ENCODE measurements at places on chromosomes 7 and 10. TPM values are rescaled to one million over a fixed set of nuclear protein-coding genes. Genes with fewer than 3 reads are reported as not detected.

Gene COL1A2
- 69.1 TPM for total RNA-seq

DNA sequence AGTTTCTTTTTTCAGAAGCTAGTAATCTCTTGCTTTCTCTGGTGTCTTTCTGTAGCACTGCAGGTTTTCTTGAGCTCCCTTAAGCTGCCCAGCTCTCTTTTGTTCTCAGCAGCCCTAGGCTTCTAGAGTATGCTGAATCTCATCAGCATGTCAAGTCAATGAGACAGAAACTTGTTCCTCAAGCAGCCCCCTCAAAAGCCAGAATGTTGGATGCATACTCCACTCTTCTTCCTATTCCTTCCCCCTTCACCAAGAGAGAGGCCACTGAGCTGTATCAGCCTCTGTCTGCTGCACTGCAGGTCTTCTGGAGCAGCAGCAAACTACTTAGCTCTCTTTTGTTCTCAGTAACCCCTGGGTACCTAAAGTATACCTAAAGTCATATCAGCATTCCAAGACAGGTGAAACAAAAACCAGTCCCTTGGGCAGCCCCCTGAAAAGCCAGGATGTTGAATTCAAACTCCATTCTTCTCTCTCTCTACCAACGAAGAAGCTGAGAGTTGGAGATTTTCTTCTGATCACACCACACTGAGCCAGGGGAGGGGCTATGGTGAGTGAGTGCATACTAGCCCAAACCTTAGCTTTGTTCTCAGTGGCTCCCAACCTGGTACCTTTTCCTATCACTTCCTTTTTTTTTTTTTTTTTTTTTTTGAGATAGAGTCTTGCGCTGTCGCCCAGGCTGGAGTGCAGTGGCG lies 73.3 kb upstream of the WAC start:
- no peak for DNase-seq

GRCh38 chr7:117384688-117385362 lies 42.5 kb downstream of the ASZ1 start:
- no peak for DNase-seq

GRCh38 chr10:15168291-15168785 lies at the start of gene NMT2:
TSS of gene NMT2 (minus strand) at chr10:15168693. CDS start at chr10:15168612, 81 bp downstream.
- peak; percentile 85 for DNase-seq

DNA sequence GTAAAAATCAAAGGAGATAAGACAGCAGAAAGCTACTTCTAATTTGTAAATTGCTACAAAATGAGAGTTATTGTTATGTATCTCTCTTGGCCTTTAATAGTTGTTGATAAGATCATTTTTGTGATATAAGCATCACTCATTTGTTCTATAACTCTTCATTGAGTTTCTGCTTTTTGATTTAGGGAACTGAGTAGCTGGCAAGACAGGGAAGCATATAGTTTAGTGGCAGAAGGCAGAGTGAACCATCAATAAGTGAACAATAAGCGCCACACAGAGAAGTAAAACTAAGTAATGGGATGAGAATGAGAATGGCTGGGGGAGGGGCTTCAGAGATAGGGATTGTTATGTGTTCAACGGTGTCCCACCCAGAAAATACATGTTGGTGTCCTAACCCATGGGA lies 245.4 kb downstream of the ADARB2 start:
- no peak for DNase-seq

DNA sequence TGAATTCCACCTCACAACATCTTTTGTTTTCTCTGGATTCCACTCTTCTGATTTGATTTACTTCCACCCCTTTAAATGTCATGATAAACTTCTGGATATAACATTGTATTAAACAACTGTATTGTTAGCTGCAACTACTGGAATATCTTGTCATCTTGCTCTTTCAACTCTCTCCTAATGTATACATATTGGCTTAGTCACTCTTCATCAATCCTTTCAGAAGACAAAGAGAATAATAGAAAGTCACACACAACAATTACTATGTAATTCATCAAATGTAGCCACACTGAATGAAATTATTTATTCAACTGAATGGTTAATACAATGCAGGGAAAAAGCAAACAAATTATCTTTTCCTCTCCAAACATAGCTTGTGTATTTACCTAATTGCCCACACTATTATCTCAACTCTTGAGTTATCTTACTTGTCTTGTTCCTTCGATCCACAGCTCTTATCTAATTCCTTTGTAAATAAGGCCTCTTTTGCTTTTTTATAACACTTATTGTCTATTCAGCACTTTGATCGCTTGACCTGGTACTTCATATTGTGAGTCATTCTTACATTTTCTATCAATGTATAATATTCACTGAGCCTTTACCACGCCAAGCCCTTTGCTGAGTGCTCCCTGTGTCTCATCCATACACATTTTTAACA lies 16.7 kb downstream of the SEMA3A start:
- DNase-seq, result no peak

DNA sequence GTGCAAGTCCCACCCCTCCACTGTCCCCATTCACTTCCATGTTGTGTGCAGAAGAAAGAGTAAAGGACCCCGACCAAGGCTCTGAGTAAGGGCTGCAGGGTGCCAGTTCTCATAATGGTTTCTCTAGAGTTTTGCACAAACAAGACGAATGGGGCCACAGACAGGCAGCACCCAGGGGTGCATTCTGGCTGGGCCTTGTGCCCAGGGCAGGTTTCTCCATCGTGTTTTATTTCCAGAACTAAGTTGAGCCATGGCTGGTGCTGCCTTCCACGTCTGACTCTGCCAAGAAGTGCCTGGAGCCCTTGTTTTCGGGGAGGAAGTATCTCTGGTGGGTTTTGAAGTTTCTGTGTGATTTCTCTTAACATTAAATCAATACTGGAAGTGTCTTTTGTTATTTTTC lies 95.0 kb upstream of the SDK1 start:
- DNase-seq, result no peak

All from pancreas (tissue), 10 donors.